ENCODE measurements at places on chromosomes 7 and 10.

- DNase-seq, result no peak
Measured at GRCh38 chr10:119852822-119853221, 19.8 kb downstream of the MCMBP start.

DNA sequence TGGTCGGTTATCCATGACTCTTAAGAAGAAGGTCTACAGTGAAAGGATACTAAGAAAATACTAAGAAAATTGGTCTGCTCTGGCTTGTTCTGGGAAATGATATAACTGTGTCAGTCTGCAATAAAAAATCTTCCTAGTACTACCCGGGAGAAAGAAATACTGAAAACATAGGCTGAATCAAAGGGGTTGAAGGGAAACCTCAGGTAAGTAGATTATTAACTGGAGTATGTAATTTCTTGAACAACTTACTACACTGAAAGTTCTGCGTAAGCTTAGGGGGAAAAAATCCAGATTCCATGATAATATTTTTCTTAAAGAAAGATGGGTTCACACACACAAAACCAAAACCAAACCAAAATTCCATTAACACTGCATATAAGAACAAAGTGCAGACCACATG lies 143.3 kb downstream of the KMT2E start:
- no peak for DNase-seq

GRCh38 chr10:77245953-77246352 lies 391.7 kb downstream of the KCNMA1 start:
- no peak for DNase-seq

DNA sequence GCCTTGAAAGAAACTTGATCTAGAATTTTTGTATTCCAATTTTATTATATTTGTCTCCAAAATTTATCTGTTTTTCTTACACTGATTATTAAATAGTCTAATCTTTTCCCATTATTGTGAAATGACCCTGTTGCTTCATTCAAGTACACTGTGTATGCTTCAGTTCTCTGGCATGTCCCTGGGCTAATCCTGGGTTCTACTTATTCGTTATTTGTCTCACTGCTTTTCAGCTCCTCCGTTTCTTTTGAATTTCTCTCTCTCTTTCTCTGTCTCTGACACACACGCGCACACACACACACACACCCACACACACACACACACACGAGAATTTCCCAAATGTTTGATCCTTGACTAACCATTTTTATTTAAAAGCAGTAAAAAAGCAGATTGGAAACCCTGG lies 768.6 kb downstream of the NRG3 start:
- DNase-seq, result no peak

DNA sequence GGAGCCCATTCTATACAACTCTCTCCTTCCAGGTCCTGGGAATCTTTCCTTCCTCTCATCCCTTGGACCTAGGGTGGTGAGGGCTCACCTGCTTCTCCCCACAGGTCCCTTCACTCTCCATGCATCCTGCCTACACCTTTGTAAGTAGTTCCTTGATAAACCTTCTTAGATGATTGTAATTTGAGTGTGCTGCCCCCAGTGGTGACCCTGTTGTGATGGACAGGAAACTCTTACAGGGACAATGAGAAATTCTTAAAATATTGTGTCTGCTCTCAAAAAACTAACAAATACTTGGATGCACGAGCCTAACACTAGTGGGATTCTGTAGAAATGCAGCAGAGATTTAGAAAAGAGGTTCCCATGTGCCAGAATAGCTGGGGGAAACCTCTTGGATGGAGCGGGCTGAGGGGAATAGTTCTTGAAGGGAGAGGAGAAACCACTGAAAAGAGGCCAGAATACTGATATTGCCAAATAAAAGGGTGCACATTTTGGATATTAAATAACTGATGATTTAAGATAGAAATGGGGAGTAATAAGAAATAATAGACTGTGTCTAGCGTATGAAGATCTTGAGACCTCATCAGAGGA lies 6.7 kb upstream of the PAXIP1 start:
- no peak for DNase-seq

DNA sequence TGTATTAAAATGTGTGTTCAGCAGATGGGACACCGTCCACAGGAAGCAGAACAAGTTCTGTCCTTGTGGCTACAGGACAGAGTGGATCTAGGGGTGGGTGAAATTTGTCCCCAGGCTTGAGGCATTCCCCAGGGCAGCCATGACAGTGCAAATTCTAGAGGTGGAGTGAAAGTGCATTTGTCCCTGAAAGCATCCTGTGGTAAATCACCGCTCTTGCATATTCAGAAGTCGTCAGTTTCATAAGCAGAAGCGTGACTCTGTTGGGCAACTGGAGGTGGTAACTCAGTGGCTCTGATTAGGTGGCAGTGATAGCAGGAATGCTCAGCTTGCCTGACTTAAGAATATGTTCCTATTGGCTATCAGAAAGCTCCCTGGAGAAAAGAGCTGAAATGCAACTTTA lies 96.6 kb downstream of the SNX10 start:
- DNase-seq, result no peak

DNA sequence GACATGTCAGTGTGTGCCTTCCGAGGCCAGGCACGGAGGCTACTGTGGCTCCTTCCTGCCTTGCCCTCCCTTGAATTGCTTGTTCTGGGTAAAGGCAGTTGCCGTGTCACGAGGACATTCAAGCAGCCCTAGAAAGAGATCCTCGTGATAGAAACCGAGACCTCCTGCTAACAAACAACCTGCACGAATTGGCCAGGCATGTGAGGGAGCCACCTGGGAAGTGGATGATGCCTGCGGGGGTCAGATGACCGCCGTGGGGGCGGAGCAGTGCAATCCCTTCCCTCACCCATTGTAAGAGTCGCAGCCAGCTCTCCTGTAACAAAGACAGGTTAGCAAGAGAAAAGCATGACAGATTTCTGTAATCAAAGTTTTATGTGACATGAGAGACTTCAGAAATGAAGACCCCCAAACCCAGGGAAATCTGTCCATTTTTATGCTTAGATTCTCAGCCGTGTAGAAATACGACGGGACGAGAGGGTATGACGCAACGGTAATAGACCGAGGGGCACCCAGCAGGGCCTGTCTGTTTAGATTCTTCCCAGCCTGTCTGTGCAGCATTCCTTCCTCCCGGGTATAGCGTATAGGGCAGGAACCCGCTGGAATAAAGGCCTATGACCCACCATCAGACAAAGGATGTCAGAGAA lies 241.7 kb downstream of the GATA3 start:
- no peak for DNase-seq

- no peak for DNase-seq
Measured at GRCh38 chr7:77282897-77283296, 83.3 kb upstream of the FGL2 start.

- DNase-seq, result no peak
Measured at GRCh38 chr7:134504660-134505164, 22.7 kb upstream of the AKR1B10 start.

GRCh38 chr7:150340024-150340749 lies 1.2 kb downstream of the RARRES2 start:
- DNase-seq, result no peak

DNA sequence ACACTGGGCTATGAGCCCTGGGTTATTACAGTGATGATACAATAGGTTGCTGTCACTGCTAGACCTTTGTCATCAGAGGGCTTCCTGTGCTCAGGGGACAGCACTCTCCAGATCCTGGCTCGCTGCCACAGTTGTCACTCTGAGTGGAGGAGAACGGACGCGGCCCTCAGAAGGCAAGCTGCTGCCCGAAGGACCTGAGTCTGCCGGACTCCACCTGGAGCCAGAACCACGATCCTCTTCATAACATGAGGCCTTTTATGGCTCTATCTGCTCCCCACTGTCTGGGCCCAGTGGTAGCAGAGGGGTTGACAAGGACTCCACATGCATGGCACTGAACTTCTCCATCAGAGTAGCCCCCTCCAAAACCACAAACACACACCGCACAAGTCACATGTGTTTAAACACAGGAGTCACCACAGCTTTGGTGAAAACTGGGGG lies 94.7 kb upstream of the EFCAB10 start:
- DNase-seq, result peak; percentile 75

DNA sequence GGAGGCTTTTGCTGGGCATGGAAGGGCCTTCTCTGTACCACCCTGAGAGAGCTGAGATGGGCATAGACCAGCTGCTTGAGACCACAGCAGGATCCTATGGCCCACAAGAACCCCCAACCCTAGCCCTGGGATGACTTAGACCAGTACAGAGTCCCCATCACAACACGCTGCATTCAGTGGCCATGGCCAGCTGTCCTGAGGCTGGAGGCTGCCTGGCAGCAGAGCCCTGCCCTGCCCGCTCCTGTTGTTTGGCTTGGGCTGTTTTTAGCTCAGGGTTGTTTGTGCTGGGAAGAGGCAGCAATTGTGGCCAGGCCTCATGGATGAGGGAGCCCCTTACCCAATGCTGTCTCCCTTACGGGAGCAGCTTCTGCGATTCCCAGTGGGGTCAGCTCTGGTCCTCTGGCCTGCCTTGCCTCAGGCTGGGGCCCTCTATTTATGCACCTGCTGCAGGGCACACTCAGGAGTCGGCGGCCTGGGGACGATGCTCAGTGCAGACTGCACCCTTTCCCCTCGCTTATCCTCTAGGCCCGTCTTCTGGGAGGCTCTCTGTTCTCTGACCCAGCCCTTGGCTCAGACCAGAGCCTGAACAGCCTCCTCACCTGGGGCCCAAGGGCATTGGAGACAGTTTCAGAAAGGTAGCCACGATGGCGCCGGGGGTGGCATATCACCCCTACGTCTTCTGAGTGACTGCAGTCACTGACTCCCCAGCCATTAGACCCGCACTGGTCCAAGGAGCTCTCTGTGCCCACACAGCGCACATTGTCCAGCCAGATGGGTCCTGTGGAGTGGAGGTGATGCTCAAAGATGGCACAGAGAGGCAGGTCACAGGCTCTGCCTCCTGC lies 6.3 kb downstream of the LOXL4 start:
- no peak for DNase-seq

- no peak for DNase-seq
Measured at GRCh38 chr7:33276325-33276724, 147.0 kb downstream of the BBS9 start.

GRCh38 chr7:153829525-153829924 lies 222.7 kb upstream of the DPP6 start:
- DNase-seq, result no peak

- DNase-seq, result no peak
Measured at GRCh38 chr10:34288634-34289033, 526.5 kb downstream of the PARD3 start.

- no peak for DNase-seq
Measured at GRCh38 chr10:59432207-59432900, 70.0 kb upstream of the FAM13C start.

DNA sequence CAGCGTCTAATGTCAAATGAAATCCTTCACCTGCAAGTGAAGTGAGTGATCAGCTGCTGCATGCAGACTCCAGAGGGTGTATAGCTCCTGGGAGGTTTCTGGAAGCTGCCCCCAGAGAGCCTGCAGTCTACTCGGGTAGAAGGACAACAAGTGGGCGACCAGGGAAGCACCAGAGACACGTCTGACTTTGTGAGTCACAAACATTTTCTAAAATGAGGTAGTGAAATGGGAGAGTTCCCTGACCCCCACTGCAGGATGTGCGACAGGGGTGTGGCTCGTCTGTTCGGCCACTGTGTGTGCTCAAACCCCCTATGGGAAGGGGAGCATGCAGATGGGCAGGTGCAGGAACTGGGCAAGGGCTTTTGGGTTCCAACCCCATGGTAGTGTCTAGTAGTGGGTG lies 177.1 kb upstream of the PRKCQ start:
- no peak for DNase-seq

DNA sequence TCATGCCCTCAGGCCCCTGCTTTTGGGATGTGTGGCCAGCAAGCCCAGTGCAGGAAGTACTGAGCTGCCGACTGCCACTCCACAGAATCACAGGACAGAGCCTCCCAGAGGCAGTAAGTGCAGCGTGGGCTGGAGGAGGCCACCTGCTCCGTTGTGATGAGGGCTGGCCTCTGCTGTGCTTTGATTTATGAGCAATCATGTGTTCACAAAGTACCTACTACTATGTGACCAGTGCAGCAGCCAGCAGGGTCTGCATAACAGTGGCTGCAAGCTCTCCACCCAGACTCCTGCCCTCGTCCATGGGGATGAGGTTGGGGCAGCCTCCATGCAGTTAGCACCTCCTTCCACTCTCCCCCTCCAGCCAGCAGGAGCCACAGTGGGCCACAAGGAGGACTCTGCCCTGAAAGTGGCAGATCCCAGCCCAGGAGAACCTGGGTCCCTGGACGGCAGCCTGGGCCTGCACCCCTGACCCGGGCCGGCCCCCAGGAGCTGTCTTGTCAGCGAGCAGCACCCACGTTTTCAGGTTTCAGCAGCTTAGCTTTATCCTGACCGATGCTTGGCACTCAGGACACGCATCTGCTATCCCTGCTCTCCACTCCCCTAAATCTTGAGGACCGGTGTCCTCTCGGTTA lies 37.7 kb upstream of the INSIG1 start:
- DNase-seq, result no peak

DNA sequence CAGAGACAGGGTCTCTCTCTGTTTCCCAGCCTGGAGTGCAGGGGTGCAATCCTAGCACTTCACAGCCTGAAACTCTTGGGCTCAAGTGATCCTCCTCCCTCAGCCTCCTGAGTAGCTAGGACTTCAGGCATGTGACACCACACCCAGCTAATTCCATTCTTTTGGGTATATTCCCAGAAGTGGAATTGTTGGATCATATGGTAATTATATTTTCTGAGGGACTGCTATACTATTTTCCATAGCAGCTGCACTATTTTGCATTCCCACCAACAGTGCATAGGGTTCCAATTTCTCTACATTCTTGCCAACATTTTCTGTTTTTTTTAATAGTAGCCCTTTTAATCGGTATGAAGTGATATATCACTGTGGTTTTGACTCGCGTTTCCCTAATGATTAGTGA lies 30.0 kb upstream of the RAB11FIP2 start:
- no peak for DNase-seq

DNA sequence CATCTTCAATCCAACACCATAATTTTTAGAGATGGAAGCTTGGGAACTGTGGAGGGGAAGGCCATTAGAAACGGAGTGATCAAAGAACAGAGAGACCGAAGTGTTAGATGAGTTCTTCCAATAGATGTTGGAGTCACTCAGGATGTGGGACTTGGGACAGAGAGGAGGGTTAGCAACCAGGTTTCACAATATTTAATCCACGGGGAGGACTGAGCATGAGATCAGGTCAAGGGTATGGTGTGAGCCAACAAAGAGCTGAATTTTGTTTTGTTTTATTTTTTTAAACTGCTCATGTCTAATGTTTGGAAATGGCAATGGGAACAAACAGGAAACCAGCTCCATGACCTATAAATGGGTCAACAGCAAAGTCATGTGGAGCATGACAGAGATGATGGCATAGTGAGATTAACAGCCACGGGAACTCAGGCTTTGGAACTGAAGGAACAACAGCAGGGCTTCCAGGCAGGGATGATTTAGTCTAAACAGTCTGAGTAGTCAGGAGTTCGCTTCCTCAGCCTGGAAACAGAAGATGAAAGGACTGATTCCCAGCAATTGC lies 38.9 kb upstream of the AMPH start:
- no peak for DNase-seq

DNA sequence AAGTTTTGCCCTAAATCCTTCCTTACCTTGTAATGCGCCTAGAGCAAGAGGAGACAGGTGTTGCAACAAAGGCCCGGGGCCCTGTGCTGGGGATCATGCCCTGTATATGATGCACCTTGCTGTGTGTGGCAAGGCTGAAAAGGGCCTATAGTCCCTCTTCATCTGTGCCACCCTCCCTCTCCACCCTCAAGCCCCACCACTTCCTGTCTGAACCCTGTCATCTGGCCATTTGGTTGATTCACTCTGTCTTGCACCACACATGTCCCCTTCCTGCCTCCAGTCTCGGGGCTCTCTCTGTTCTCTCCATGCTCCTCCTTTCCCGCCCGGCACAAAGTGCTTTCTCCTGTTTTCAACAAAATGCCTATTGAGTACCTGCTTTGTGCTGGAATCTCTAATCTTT lies 11.5 kb upstream of the MALSU1 start:
- DNase-seq, result no peak

Data from CD8-positive, alpha-beta memory T cell (primary cell).